ENCODE measurements at places on chromosomes 3 and 15.
A peak's percentile ranks its signal among the peaks of the same experiment; 100 is the strongest.

- no peak for DNase-seq
These were observed 36.3 kb upstream of the CADPS start for GRCh38 chr3:62911526-62911925.

DNA sequence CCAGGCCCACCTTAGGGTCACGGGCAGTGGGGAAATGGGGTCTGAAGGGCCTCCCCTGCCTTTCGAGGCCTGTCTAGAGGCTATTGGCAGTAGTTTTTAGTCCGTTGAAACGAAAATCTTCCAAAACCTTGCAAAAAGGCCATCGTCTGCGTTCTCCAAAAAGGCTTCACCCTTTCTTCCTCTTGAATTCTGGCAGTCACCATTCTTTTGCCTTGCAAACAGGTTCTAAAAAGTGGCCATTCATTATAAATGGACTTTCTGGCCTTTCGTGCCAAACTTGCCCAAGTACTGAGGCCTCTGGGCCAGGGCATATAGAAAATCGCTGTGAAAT lies 367 bp upstream of the TARS3 start:
- no peak for DNase-seq

DNA sequence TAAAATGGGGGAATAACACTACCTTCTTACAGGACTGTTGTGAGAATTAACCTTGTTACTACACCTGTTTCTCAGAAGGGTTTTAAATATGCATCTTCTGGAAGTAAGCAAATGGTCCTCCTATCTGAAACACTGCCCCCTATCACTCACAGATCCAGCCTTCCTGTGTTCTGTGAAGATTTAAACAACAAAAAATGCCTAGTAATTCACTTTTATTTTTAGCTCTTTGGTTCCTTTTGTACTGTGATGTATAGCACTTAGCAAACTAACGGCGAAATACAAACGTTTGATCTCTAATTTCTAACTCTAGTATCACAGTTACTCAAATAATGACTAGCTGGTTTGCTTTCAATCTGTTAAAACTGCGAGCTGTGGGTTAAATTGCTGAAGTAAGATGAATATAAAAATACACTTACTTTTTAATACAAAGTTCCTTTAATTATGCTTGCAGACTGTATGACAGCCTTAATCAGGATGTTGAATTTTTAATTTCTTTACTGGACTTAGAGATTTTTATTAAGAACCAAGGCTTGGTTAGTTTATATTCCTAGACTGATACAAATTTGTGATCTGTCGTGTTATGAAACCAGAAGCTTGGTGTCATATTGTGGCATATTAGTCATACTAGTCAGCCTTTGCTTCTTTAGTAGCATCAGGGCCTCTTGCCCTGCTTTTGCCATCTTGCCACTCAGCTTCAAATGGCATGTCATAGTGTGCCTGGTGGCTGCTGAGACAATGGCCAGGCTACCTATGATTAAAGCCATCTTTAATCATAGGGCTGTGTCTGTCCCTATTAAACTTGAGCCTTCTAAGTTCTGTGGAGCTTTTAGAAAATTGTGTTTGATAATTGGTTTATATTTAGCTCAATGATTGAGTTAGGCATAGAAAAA lies 9.2 kb downstream of the EIF3J start:
- peak; percentile 26 for DNase-seq

DNA sequence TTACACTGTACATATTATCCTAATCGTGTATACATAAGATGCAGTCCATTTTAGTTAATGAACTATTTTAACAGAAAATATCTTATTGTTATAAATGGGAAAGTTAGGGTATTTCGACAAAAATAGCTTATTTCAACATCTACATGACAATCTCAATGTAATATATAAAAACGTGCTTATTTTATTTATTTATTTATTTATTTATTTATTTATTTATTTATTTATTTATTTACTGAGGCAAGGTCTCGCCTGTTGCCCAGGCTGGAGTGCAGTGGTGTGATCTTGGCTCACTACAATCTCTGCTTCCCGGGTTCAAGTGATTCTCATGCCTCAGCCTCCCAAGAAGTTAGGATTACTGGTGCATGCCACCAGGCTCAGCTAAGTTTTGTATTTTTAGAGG lies 614.2 kb downstream of the CADM2 start:
- DNase-seq: no peak

- no peak for DNase-seq
These were observed 24.3 kb downstream of the SIAH2 start for GRCh38 chr3:150738688-150739087.

DNA sequence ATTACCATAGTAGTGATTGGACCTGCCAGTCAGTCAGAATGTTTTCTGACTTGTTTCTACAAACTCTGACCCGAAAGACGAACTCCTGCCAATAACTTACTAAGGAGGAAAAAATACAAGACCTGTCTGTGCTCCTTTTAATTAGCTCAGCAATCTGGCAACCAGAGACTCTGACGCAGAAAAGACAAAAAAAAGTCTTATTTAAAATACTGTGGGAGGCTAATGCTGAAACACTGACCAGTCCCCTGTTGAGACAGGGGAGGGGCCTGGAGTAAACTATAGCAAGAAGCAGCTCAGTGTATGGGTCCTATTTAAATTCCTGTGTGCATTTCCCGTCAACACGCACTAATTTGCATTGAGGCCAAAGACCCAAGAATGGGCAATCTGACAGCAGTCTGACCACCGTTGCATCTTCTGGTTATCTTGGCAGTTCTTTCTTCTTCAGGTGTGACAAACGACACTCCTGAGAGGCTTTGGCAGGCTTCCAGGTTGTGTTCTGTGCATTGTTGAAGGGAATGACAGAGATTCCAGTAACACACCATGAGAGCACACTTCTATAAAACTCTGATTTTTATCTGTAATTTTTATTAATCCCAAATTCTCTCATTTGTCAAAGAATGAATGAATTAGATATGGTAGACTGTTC lies 1114.3 kb downstream of the IGSF11 start:
- DNase-seq: no peak

DNA sequence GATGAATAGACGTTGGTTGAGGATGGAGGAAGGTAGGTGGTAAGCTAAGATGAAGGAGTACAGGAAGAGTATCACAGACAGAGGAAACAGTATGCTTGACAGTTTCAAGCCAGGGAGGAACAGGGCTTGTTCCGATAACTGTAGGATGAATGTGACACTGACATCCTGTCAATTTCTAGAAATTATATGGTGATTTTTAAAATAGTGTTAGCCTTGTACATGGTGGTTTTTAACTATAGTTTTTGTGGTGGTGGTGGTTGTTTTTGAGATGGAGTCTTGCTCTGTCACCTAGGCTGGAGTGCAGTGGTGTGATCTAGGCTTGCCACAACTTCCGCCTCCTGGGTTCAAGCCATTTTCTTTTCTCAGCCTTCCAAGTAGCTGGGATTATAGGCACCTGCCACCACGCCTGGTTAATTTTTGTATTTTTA lies 92.8 kb downstream of the FNDC3B start:
- DNase-seq: no peak

- DNase-seq: no peak
These were observed 12.3 kb upstream of the FOXB1 start for GRCh38 chr15:59991834-59992233.

DNA sequence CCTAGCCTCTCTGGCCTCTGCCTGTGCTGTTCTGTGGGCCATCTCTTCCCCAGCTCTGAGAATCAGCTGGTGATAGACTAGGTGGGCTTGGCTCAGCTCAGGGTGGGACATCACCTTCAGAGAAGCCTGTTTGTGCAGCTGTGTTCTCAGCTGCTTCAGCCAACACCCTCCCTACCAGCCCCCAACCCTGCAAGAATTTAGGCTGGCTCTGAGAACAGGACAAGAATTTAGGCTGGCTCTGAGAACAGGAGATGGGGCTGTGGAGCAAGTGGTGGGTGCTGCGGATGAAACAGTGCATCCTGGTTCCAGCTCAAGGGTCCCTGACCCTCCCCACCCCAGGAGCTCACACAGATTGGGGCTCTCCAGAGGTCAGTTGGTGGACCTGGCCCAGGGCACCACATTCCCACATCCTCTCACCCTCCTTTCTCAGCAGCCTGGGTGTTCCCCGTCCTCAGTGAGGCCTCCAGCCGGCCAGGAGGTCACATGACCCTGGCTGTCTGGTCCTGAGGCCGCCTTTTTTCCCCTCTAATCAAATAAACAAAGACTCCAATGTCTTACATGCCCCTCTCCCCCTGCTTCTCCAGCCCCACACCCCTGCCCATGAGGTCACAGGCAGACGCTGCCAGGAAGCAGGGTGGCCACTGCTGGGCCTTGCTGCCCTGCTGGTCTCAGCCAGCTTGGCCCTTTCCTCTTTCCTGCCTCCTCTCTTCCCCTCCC lies 14.9 kb downstream of the PLEKHO2 start:
- DNase-seq: no peak

DNA sequence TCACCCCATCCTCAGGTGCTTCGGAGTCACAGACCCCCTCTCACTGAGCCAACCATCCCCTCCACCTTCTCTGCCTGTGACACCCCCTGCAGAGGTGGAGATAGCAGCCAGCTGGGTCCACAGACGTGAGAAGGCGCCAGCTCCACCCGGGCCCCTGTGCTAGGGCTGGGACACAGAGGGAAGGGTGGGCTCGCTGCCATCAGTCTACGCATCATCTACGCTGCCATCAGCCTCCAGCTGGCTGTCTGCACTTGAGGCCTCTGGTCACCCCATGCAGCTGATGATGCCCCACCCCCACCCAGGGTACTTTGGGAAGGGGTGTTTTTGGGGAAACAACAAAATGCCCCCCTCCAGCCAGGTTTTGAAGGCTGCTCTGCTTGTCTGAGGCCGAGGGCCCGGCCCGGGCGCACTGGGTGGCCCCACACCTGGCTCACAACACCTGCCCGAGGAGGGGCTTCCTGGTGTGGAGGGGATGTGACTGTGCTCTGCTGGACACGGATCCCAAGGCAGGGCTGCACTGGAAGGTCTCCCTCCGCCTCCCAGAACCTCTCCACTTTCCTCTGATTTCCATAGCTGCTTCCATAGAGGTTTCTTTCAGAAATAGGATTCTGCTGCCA lies 163.4 kb upstream of the IQSEC1 start:
- DNase-seq: no peak

All from stimulated activated CD4-positive, alpha-beta T cell treated with anti-CD3 and anti-CD28 coated beads, TNF-alpha, amount 100 ng/mL, for 48 hours (primary cell).